ENCODE measurements at places on chromosomes 2 and 18.

DNA sequence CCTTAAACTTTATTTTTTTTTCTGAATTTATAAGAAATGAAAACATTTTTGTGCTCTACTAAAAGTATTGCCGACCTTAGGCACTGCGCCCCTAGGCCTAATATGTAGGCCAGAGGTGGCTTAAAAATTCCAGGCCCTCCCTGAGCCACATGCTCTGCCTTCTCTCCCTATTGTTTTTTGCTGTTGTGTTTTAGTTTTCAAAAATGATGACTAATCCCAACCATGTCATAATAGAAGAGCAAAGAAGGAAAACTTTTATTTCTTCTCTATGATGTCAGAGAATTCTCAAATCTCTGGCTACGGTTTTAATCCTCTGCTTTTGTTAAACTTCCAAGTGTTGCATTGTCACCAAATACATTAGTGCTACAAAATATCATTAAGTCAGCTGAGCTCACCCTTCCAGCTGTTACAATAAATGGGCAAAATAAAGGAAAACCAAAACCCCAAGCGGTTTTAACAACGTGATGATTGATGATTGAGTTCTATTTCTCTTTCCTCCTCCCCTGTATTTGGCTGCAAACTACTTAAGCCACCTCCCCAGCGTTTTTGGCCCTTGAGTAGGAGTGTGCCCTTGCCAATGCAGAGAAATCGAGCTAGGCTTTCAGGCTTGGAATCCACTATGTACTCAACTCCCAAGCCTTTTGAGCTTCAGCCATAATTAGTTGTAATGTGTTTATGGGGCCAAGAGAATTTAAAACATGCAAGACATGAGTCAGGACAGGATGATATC, 163.5 kb upstream of the POU3F3 start:
- no peak for DNase-seq

DNA sequence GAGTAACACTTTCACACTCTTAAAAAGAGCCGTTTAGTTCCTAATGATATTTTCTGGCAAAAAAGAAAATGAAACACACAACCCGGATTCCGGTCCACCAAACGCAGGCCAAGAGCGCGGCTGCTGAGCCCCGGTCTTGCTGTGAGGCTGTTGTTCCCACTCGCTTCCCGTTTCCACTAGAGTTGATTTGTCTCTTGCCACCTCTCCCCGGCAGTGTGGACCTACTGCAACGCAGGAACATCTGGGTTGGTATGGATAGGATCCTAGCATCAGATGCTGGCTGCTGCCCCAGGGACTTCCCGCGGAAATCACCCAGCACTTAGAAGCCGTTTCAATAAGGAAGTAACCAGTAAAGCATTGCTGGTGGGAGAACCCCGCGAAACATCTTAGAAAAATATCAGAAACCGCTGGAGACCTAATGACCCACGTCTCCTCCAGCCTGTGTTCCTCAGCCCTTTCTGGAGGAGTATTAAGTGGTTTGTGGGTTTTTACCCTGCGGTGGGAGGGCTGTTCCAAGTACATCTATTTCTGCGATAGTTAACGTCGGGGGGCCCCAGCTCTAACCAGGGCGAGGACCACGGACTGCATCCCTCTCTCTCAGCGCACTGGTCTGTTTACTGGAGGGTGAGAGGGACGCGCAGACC, 939 bp downstream of the DOCK10 start:
- peak; percentile 16 for DNase-seq

- DNase-seq: no peak
These were observed 58.9 kb upstream of the ZSWIM2 start for GRCh38 chr2:186907897-186908296.

GRCh38 chr2:195659982-195660890, 3.2 kb downstream of the SLC39A10 start:
- DNase-seq: peak; percentile 68

DNA sequence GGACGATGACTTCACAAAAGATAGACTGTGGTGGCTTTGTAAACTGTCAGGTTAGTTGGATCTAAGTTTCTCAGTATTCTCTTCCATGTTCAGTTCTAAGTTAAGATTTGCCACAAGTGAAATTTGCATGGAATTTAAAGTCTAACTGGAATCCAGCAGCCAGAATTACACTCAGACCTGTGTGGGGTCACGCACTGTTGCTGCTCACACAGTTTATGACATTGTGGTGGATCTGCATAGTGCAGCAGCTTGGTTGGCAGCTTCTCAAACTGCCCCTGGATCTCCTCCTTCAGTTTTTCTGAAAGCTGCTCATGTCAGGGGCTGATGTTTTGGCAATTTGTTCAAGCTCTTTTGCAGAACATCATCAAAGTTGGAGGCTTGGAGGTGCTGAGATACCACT, 228.1 kb upstream of the KCNJ3 start:
- DNase-seq: no peak

DNA sequence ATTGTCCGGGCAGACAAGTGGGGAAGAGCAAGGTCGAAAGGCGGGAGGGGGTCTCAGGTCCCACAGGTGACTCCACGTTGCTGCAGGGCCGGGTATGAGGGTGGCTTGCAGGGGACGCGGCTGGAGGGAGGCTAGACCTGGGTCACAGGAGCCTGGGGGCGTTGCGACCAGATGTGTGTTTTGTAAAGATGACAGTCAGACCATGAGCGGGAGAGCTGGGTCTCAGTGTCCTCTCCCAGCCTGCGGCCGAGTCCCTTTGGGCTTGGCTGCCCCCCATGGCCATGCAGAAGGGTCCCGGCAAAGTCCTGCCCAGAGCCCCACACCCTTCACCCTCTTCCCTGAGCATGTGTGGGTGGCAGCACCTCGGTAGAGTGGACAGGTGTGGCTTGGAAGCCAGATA, 239.2 kb downstream of the ATAD2B start:
- no peak for DNase-seq
